ENCODE measurements at places on chromosomes 1 and 21.

- no peak for DNase-seq
Measured at GRCh38 chr1:7427605-7428300, 343.3 kb upstream of the VAMP3 start.

- no peak for DNase-seq
Measured at GRCh38 chr1:22728751-22729399, 18.2 kb downstream of the EPHB2 start.

- DNase-seq = no peak
Measured at GRCh38 chr1:44941424-44942324, 44.7 kb downstream of the EIF2B3 start.

- DNase-seq = no peak
Measured at GRCh38 chr1:109773900-109774485, 10.3 kb upstream of the EPS8L3 start.

GRCh38 chr21:41750051-41750450, 16.8 kb downstream of the RIPK4 start:
- DNase-seq = no peak

GRCh38 chr1:116764906-116765862, 11.0 kb downstream of the CD2 start:
- DNase-seq = no peak

DNA sequence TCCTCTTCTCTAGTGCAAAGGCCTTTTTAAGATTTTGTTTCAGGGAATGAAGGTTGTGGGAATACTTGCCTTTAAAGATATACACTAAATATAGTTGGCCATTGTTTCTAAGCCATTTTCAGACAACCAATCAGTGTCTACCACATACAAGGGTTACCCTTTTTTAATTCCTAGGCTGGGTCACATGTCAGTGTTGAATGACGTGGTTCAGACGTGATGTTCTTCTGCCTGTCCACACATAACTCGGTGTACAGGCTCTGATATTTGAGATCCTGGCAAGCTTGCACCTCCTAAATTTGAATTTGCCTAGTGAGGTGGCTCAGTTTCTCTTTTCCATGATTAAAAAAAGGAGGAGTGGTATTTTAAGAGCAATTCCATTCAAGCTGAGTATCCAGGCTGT, 38.8 kb downstream of the DTL start:
- DNase-seq = no peak

- no peak for DNase-seq
Measured at GRCh38 chr1:162942916-162943559, 82.1 kb upstream of the CCDC190 start.

Measured in T1000 (cell line).